Right lung (tissue), 10 donors: ENCODE measurements at places on chromosomes 4 and X. TPM values are rescaled to one million over a fixed set of nuclear protein-coding genes. Genes with fewer than 3 reads are reported as not detected.

The RASL11B gene
- polyA plus RNA-seq: 29.0 TPM

The TRPC5OS gene
- polyA plus RNA-seq: not detected

The CXCL5 gene
- 0.09 TPM for polyA plus RNA-seq

The BEX5 gene
- polyA plus RNA-seq: 3.1 TPM

The NWD2 gene
- 0.03 TPM for polyA plus RNA-seq

The TLR8 gene
- 0.39 TPM for polyA plus RNA-seq

DNA sequence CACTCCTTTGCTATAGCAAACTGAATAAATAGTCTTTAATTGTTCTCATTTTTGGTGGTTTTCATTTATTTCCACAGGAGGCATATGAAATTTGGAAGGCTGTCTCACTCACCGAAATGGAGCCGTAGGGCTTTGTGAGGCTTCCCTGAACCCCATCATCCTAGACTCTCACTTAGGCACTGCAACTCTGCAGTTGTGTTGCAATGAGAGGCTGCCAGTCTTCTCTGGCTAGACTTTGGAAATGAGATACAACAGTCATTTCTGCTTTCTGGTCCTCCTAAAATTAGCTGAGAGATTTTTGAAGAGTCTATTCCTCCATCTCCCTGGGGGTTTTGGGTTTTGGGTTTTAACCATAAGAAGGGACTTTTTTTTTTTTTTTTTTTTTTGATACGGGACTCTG lies 146.5 kb downstream of the SH3BGRL start:
- no peak for DNase-seq

- no peak for DNase-seq
These were observed 71.0 kb downstream of the LAS1L start for GRCh38 chrX:65463550-65463949.

- DNase-seq: no peak
These were observed 118.4 kb downstream of the CHIC1 start for GRCh38 chrX:73681408-73681807.

- no peak for DNase-seq
These were observed 63.2 kb downstream of the CD40LG start for GRCh38 chrX:136711147-136711546.

DNA sequence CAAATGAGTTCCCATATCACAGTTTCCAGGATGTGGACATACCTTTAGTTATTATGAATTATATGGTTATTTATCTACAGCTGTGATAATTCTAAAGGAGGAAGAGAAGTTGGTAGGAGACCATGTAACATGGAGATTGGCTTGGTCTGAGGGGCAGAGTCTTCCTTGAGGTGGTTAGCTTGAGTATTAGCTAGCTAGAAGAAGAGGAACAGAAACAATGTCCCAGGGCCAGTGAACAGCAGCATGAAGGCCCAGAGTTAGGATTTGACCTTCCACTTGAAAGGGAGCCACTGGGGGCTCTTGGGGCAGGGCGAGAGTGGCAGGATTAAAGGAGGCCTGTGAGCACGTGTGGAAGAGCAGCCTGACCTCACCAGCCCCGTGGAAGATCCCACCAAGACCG lies 5.6 kb upstream of the JAKMIP1 start:
- no peak for DNase-seq

GRCh38 chrX:3963980-3964379 lies 250.5 kb upstream of the PRKX start:
- no peak for DNase-seq

- no peak for DNase-seq
These were observed 434.9 kb downstream of the ARHGAP24 start for GRCh38 chr4:85909851-85910250.

GRCh38 chr4:158234671-158235070 lies 24.4 kb downstream of the TMEM144 start:
- no peak for DNase-seq

- no peak for DNase-seq
These were observed 51.5 kb upstream of the IL13RA2 start for GRCh38 chrX:115068896-115069295.

DNA sequence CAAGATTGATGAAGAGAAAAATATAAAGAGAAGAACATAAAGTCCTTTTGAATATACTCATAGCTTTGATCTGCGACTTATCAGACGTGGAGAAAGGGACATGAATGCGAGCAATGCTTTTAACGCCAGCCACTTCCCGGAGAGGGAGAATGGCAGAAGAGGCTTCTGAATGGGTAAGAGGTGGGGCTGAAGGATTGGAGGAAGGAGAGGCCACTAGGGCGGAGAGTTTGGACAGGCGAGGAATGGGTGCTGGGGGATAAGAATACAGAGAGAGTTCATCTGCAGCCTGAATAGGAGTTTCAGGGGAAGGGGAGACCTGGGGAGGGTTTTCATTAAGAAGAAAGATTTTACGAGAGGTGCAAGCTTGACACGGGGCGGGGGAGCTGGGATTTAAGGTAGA lies 2534.9 kb downstream of the PCDH7 start:
- DNase-seq: no peak

DNA sequence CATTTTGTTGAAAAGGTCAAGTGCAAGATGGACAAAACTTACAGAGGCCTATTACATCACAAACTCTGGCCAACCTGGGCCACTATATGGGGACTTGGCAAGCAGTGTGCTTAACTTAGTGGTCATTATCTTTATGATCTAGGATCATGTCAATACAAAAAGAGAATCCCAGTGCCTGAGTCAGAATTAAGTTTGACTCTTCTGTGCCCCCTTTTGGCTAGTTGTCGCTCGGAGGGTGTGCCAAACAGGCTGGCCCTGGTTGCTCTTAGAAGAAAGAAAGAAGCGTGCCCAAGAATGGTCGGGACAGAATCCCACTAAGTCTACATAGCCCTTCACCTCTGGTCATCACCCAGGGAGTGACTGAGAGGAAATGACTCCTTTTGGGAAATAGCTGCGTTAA lies 100.1 kb downstream of the EIF4E start:
- DNase-seq: no peak

GRCh38 chr4:186200516-186200915 lies 9.1 kb downstream of the CYP4V2 start:
- no peak for DNase-seq

GRCh38 chr4:184961660-184962059 lies 56.6 kb upstream of the HELT start:
- no peak for DNase-seq

DNA sequence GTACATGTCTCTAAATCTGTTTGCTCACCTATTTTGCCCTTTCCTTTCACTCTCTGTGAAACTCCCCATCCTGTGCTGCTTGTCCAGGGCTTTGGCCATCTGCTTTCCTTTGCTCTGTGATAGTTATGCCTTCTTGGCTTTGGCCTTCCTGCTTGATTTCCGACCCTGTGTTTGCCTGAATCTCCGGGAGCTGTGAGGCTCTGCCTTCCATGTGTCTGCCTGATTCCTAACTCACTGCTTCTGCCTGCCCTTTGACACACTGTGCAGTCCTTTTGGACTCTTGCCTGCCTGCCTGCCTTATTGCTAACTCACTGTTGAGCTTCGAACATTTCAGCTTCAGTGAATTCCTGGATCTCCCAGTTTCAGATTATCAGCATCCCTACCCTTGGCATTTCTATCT lies 143.1 kb downstream of the C4orf33 start:
- no peak for DNase-seq
